CD14-positive monocyte (primary cell): ENCODE measurements at places on chromosomes 4 and X. TPM values are rescaled to one million over a fixed set of nuclear protein-coding genes. Genes with fewer than 3 reads are reported as not detected.

Gene RRH
- not detected in 2 replicates for polyA plus RNA-seq

Gene CXXC4
- polyA plus RNA-seq, result not detected

Gene NSD2
- polyA plus RNA-seq, result 2.3 TPM

Gene STARD8
- polyA plus RNA-seq, result 1.2 TPM

Gene IL2
- not detected for polyA plus RNA-seq

Gene VSIG4
- polyA plus RNA-seq, result 20.3 and 25.1 TPM in 2 replicates

Gene CAPN6
- polyA plus RNA-seq, result not detected

Gene MFSD8
- polyA plus RNA-seq, result 14.2 TPM

GRCh38 chr4:141133146-141133998, at the start of gene RNF150:
TSS of gene RNF150 (minus strand) at chr4:141133469.
- DNase-seq, result peak; percentile 23

DNA sequence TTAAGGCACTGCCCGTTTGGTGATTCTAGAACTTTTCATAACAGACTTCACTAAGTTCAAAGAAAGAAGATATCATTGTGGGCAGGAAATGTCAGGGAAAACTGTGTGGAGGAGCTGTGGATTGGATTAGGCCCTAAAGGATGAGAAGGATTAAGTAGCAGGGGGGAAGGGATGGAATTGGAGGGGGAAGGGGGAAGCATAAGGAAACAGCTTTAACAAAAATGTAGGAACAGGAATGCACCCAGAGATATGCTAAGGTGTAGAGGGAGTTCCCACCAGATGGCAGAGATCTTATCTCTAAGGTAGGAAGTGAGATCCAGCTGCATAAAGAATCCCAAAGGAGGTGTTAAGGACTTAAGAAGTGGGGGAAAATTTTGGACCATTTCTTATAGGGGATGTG, 114.5 kb downstream of the LARP7 start:
- DNase-seq, result no peak

DNA sequence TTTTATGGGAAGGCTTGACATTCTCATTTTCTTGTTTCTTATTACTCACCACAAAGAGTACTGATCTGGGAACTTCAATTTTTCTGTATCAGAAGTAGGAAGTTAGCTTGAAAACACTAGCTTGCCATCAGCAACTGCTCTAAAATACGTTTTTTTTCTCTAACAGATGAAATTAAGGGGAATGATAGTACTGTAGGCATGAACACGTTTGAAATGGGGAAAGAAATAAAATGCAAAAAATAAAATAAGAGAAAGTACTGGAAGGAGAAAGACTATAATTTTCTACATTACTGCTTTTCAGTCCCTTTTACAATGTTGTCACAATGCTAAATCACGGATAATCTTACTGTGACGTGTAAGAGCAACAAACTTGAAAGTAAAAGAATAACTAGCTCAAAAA, 1.5 kb downstream of the RADX start:
- no peak for DNase-seq

- no peak for DNase-seq
Observed at GRCh38 chrX:51759055-51759839, 16.0 kb downstream of the GSPT2 start.

DNA sequence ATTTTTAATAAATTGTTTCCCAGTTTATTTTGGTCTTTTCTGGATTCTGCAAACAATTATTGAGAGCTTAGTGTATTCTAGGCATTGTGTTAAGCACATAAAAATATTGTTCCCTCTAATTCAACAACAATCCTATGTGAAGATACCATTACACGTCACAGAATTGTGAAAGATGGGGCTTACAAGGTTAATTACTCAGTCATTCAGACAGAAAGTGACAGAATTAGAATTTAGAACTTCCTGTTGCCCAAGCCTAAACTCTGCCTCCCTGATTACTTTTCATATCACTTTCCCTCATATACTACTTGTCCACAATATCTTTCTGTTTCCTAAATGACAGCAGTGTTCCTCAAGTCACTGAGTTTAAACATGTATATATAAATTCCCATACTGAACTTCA, 186.7 kb upstream of the VEGFC start:
- DNase-seq, result peak; percentile 79

DNA sequence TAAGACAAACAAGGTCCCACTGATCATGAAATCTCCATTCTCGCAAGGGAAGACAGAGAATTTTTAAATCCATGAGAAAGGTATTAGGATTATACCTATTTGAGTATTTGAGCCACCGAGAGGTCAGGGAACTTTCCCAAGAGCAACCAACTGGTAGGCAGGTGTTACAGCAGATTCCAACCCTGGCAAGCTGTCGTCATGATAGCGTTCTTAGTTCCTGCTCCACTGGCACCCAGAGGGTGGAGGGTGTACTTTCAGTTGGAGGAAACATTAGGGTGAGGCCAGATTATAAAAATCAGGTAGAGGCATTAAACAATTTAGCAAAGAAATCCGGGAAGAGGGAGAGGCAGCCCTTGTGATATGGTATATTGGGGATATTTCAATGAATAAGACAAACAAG, 23.3 kb downstream of the COQ2 start:
- no peak for DNase-seq

GRCh38 chr4:7654550-7655445, 220.1 kb upstream of the PSAPL1 start:
- no peak for DNase-seq

DNA sequence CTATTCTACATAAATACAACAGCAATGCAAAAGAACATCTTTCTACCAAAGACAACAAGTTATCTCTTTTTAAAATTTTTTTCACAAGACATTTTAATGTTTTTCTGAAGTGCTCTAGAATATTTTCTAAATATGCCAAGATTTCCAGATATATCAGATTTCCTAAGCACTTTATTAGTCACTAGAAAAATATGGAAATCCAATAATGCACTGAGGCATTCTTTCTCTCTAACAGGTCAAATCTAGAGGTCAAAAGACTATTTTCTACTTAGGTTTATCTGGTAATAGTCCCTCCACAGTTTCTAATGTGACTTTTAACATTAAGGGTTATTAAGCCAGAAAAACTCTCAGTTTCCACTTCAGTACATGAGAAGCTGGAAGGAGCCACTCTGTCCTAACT, 1041.2 kb upstream of the INTU start:
- no peak for DNase-seq

GRCh38 chr4:156673483-156673882, 298.1 kb downstream of the PDGFC start:
- DNase-seq, result no peak

- DNase-seq, result no peak
Observed at GRCh38 chr4:39063430-39063829, 1.4 kb downstream of the KLHL5 start.
